ENCODE measurements at places on chromosomes 12 and 14. TPM values are rescaled to one million over a fixed set of nuclear protein-coding genes. Genes with fewer than 3 reads are reported as not detected.
A peak's percentile ranks its signal among the peaks of the same experiment; 100 is the strongest.

Gene SIX1
- total RNA-seq, result not detected

Gene ADAM21
- not detected for total RNA-seq

Gene CMKLR1
- total RNA-seq, result 0.82 TPM

Gene SLCO1A2
- total RNA-seq, result not detected

Gene PRIMA1
- total RNA-seq, result not detected

Gene FLVCR2
- total RNA-seq, result 0.74 TPM

Gene FOXA1
- not detected for total RNA-seq

Gene MANSC4
- not detected for total RNA-seq

Gene ANKRD13A
- 88.8 TPM for total RNA-seq

Gene VWF
- total RNA-seq, result 0.23 TPM

Gene LRRIQ1
- not detected for total RNA-seq

Gene ASB2
- 24.0 TPM for total RNA-seq

Gene EMC9
- 43.9 TPM for total RNA-seq

DNA sequence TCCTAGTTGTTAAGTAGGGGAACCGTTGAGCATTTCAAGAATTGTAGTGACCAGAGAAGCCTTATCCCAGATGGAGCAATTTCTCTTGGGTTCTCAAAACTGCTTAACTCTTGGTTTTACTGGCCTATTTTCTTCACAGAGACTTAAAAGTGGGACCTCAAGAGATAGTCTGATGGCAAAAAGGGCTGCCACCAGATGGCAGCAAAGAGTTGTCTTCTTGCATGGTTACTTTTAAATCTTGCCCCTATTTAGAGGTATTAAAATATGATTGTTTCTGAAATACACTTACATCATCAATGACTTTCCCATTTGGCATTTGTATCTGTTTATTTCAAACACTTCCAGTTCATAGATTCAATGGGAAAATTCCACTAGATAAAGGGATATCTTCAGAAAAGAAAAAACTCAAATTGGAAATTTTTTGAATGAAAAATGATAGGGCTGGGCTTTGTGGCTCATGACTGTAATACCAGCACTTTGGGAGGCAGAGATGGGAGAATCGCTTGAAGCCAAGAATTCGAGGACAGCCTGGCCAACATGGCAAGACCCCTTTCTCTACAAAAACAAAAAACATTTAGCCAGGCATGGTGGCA lies 69.9 kb upstream of the CNTN1 start:
- DNase-seq, result no peak

DNA sequence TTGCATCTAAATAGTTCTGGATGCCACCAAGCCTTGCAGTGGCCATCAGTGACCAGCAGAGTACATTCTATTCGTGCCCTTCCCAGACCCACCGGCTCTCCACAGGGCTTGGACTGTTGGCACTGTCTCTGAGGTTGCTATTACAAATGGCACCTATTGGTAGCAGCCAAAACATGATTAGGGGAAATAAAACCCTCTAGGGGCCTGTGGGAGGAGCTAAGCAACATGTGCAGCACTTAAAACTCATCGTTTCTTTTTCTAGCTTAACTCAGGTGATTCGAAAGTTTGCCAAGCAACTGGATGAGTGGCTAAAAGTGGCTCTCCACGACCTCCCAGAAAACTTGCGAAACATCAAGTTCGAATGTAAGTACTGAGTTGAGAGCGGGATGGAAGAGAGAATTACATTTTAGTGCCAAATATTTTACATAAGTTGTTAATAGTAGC lies 65.4 kb upstream of the RIC8B start:
- DNase-seq, result no peak

- DNase-seq, result no peak
These were observed 6.0 kb downstream of the PRMT8 start for GRCh38 chr12:3496957-3497356.

DNA sequence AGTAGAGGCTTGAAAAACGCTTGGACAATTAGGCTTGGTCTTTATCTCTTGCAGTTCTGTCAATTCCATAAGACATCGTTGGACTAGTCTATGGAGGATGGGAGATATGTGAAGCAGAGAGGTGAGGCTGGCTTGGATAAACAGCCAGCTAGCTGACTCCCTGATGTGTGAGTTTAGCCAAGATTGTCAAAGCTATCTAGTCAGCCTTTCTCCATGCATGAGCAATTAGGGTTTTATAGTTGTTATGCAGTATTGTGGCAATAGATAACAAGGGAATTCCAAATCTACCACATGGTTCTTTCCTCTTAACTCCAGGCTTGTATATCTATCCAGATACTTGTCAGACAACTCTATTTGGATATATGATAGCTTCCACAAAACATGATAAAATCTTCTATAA lies 153.6 kb upstream of the NRXN3 start:
- DNase-seq, result no peak

DNA sequence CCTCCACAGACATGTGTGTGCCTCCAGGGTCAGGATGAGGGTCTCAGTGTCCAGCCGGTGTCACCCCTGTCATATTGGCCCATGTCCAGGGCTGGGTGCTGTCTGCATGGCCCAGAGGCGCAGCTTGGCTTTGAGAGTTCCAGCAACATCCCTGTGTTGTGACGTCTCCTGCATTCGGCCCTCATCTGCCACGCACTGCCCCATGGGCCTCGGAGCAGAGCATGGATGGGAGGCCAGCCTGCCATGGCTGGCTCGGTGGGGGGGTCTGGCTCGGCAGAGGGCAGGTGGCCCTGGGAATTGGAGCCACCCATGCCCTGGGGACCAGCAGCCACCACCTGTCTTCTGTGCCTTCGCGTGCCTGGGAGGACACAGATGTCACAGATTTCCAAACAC lies 10.8 kb upstream of the TEX22 start:
- no peak for DNase-seq

DNA sequence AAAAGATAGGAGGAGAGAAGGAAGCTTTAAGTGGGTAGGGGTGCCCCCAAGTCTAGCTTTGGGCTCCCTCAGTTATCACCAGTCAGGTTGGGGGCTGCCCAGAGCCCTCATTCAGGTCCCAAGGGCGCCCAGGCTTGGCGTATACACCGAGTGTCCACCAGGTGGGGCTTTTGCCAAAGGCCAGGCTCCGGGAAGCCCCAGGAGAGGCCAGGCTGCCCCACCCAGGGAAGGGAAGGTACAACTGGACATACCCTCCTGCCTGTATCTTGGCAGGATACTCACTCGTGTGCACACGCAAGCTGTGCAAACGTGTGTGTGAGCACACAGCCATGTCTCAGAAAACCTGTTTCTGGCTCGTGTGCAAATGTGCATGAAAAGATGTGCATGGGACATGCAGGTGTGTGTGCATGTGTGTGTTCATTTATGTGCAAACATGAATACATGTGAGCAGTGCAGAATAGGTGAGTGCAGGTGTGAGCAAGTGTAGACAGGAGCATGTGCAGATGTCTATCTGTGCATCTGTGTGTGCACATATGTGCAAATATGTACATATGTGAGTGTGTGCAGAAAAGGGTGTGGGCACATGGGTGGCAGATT lies 103.9 kb upstream of the MYL2 start:
- peak; percentile 68 for DNase-seq

- no peak for DNase-seq
These were observed 321.5 kb downstream of the CACNA1C start for GRCh38 chr12:2374092-2374906.

GRCh38 chr14:37985826-37986470 lies 221.8 kb upstream of the SSTR1 start:
- DNase-seq, result no peak

GRCh38 chr12:5247144-5247543 lies 184.8 kb upstream of the NTF3 start:
- DNase-seq, result no peak

DNA sequence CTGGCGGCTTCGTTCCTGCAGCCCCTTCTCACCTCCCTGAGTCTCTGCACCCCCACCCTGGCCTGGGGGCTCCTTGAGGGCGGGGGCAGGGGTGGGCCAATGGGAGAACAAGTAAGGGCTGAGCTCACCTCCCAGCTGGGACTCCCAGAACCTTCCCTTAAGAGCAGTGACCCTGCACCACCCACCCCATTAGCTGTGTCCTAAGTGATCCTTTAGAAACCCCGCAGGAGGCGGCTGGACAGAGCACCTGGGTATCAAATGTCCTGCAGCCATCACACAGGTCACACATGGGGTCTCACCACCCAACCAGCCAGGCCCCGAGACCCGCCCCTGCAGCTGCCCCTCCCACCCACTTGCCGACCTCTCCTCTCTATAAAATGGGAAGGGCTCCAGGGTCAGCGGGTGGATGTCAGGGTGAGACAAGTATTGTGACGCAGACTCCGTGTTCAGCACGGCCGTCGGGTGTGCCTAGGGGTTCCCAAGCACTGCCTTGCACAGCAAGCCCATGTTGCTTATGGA lies 151.2 kb upstream of the C14orf180 start:
- no peak for DNase-seq

GRCh38 chr12:10130042-10130441 lies at the start of gene CLEC7A:
CLEC7A (minus strand) TSS chr12:10130199; CDS start chr12:10130082, 117 bp downstream.
- no peak for DNase-seq

GRCh38 chr12:53166837-53167236 lies 13.7 kb upstream of the ZNF740 start:
- no peak for DNase-seq

DNA sequence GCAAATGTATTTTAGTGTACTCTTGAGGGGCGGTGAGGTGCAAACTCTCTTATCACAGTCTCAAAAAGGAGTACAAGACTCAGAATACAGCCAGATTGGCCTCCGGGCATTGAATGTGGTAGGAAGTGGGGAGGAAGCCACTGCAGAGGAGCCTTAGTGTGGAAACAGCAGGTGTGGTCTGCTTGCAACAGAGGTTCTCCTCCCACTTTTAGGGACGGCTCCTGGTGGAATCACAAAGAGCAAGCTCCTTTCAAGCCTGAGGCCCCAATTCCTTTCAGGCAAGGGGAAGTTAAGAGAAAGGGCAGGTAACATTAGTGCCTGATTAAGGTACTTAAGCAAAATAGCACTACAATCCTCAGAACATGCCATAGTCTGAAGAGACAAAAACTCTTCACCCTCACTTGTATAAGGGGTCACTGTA lies 23.7 kb upstream of the SLC2A3 start:
- DNase-seq, result peak; percentile 56

DNA sequence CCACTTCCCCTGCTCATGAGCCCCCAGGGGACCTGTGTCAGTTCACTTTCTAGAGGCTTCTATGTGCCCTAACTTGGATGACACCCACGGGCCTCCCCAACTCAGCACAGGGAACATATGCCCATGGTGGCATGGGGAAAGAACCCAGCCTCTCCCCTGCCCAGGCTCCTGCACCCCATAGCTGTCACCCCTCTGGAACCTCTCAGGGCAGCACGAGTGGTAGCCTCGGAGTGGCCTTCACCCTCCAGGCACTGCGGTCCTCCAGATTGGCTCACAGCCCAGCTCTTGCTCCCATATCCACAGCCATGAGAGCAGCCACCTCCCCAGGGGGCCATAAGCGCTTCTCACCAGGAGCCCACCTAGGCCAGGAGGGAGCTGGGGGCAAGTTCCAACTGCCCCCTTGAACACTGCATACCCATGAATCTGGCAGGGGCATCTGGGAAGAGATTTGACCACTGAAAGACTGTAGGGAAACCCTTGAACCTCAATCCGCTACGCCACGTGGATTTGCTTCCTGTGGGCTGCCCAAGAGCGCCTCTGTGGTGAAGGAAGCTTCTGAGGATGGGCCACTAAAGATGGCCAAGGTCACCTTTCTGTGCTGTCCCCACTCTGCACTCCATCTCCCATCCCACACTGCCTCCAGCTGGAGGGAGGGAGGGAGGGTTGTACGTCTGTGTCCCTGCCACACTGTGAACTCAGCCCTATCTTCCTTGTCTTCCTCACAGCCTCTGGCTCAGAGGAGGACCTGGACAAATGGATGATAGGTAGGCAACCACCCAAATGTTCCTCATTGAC lies 11.9 kb downstream of the PLD4 start:
- DNase-seq, result no peak

GRCh38 chr14:95098984-95099599 lies 58.2 kb downstream of the DICER1 start:
- DNase-seq, result peak; percentile 34

DNA sequence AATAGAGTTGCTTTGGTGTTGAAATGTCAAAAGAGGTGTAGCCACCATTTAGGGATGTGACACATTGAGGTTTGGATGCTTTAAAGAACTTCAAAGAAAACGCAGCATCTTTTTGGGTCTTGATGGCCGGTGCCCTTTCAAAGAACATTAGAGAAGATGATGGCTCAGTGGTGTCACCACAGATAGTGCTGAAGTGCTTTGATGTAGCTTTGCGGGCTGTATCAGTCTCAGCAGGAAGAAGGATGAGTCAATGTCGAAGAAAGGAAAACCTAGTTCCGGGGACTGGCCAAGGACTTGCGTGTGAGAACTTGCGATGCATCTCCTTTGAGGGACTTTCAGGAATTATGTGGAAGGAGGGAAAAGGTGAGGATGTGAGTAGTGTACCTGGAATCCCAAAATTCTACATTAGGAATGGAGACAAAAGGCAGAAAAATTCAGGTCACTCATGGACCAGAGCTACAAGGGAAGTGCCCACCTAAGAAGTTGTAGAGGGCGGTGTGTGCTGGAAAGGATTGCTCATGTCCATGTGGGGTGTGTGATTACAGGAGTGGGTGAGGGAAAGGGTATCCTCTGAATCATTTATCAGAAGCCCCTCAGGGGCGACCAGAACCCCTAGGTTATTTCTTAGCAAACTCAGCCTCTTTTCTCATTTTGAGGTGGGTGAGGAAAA lies 39.7 kb upstream of the GZMB start:
- peak; percentile 56 for DNase-seq

Measured in activated naive CD8-positive, alpha-beta T cell treated with anti-CD3 and anti-CD28 coated beads, Interleukin-2, amount 10 ng/mL, durations not matched to agents 7 days and 5 days (primary cell).